ENCODE measurements at places on chromosomes 1 and 21.
A peak's percentile ranks its signal among the peaks of the same experiment; 100 is the strongest.

GRCh38 chr1:178870944-178871343 lies at the start of gene ANGPTL1:
Gene ANGPTL1 (minus strand): TSS chr1:178871077. CDS start chr1:178865776, 5,301 bp downstream.
- DNase-seq = peak; percentile 39

- DNase-seq = peak; percentile 99
Measured at GRCh38 chr21:38244885-38245869, 11.6 kb upstream of the KCNJ15 start.

DNA sequence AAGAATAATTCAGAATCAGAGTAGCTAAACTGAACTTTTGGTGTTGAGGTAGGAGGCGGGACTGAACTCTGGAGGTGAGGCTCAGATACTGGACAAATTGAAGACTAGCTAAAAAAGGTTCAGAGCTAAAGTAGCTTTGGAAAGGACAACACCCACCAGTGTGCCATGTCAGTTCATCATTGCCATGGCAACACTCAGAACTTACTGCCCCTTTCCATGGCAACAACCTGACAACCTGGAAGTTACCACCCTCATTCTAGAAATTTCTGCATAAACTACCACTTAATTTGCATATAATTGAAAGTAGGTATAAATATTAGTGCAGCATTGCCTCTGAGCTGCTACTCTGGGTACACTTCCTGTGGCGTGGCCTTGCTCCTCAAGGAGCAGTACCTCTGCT lies 30.3 kb upstream of the POGK start:
- DNase-seq = no peak

DNA sequence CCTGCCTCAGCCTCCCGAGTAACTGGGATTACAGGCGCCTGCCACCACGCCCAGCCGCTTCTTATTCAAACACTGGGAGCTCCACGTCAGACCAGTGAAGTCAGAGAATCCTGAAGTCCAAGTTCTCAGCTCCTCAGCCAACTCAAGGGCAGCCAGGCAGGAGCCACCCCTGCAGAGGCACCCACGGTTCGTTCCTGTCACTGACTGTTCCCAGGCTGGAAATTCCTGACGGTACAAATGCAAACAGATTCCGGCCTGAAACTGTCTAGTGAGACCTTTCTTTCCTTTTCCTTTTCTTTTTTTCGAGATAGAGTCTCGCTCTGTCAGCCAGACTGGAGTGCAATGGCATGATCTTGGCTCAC lies 11.7 kb downstream of the SLC35E2B start:
- no peak for DNase-seq

Measured in AG10803 (cell line).